RPMI7951 (cell line): ENCODE measurements at places on chromosomes 16 and 17.

GRCh38 chr17:57342963-57343589, 86.8 kb downstream of the MSI2 start:
- no peak for DNase-seq

GRCh38 chr17:80666867-80667266, 122.2 kb downstream of the RPTOR start:
- no peak for DNase-seq

GRCh38 chr16:16197331-16197730, 26.0 kb downstream of the ABCC6 start:
- no peak for DNase-seq

DNA sequence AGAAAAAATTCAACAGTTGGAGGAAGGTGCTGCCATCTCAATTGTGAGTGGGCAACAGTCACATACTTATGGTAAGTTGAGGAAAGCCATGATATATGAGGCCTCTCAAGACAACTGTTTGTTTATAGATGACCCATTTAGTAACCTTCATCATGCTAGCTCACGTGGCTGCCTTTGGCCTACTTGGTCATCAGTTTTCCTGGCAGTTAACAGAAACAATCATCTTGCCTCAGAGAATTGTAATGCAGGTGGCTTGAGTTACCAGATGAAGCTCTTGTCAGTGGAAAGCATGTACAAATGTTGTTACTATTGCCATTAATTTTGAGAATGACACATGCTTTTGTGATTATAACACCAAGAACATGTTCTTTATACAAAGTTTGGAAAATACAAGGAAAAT, 14.7 kb downstream of the TPPP3 start:
- no peak for DNase-seq

DNA sequence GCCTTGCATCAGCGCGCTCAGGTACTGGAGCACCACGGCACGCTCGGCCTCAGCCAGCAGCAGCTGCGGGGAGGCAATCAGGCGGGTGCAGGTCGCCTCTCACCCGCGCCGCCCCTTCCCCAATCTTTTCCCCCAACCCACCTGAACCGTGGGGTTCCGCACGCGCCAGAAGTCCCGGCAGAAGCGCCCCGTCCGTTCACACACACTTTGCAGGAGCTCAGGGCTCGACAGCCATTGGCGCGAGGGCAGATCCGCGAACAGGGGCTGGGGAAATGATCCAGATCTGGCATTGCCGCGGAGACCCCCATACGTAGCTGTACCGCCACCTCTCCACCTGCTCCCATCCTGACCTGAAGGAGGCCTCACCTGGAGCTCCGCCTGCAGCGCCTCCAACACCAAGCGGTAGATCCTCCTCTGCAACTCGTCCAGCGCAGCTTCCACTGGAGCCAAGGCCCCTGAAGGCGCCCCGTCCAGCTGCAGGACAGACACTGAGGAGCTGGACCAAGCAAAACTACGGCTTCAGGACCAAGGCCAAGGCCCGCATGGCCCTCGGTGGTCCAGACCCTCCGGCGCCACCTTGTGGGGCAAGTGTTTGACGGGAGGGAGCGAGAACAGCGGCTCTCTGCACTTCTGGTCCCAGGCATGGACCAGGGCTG, 1.4 kb upstream of the MATCAP1 start:
- peak; percentile 90 for DNase-seq

DNA sequence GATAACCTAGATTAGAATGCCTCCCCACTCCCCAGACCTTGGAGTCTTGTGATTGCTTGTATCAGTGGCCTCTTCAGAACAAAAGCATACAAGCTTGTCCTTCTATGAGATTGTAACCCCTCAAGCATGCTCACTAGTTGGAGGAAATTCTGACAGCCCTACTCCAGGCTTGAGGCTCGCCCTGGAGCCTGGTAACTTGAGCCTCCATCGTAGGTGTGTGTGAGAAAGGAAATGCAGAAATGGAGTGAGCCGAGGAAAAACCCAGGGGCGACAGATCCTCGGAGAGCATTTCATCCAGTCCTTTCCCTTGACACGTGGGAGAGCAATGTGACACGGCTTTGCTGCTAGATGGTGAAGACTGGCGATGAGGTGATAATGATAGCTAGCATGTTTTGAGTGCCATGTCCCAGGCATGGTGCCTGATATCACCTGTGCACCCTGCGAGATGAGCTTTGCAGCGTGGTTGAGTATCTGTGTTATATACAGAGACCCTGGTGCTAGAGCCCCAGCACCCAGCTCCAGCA, 31.2 kb downstream of the GNAO1 start:
- DNase-seq: no peak

DNA sequence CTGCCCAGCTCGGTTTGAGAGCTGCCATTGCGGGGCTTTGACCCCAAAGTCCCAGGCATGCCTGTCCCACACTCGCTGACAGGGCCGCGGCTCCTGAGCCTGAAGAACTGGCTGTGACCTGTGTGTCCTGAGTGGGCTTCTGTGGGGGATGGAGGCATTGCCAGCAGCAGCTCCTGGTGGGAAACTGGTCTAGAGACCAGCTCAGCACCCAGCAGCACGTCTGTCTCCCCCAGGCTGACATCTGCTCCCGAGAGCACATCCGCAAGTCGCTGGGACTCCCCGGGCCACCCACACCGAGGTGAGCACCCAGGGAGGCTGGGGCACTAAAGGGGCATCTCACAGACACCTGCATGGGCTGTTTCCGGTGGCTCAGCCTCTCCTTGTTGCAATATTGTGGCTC, 13.4 kb downstream of the ENDOV start:
- no peak for DNase-seq

- DNase-seq: no peak
Observed at GRCh38 chr16:52816993-52817392, 235.7 kb downstream of the CHD9NB start.

- peak; percentile 32 for DNase-seq
Observed at GRCh38 chr17:7650509-7651096, at the start of gene ATP1B2. ATP1B2 (plus strand) TSS chr17:7650926; CDS start chr17:7651519, 593 bp downstream.

DNA sequence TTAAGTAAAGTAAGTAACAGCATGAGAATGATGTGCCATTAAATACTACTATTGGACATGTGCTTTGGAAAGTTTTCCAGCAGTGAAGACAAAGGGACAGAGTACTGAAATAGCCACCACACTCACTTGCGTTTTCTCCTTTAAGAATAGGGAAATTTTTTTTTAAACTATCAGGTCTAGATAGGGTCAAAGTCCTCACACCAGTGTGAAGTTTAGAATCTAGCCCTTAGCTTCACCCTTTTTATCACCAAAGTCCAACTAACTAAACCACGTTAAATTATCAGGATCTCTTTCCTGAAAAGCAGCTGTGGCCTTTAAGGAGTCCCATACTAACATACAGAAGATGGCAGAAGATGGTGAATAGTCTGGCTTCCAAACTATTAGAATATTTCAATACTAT, 180.9 kb downstream of the ZNF18 start:
- DNase-seq: no peak

DNA sequence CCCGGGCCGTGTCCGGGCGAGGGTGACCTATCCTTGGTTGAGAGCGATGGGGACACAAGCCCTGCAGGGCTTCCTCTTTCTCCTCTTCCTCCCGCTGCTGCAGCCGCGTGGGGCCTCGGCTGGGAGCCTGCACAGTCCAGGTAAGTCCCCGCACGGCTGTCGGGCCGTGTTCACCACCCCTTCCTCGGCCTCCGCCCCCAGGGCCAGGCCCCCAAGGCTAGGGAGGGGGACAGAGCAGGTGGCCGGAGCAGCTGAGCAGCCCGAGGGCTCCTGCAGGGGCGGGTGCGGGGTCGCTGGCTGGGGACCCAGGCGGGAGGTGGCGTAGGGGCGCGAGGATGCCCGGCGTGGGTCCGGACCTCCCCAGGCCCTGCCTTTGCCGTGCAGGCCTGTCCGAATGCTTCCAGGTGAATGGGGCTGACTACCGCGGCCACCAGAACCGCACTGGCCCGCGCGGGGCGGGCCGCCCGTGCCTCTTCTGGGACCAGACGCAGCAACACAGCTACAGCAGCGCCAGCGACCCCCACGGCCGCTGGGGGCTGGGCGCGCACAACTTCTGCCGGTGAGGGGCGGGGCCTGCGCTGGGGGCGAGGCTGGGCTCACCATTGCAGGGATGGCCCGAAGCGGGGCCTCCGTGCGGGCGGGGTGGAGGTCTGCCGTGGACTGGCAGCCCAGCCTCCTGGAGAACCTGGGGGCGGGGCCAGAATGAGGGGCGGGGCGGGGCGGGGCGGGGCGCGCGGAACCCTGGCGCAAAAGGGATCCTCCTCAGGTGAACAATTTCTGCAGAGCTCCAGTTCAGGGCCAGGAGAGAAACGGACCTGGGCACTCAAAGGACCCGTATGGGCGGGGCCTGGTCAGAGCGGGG, 631 bp downstream of the KREMEN2 start:
- DNase-seq: peak; percentile 29

GRCh38 chr16:77977339-77977738, 45.0 kb upstream of the CLEC3A start:
- DNase-seq: no peak

- DNase-seq: no peak
Observed at GRCh38 chr17:12735517-12735916, 53.8 kb upstream of the ARHGAP44 start.

DNA sequence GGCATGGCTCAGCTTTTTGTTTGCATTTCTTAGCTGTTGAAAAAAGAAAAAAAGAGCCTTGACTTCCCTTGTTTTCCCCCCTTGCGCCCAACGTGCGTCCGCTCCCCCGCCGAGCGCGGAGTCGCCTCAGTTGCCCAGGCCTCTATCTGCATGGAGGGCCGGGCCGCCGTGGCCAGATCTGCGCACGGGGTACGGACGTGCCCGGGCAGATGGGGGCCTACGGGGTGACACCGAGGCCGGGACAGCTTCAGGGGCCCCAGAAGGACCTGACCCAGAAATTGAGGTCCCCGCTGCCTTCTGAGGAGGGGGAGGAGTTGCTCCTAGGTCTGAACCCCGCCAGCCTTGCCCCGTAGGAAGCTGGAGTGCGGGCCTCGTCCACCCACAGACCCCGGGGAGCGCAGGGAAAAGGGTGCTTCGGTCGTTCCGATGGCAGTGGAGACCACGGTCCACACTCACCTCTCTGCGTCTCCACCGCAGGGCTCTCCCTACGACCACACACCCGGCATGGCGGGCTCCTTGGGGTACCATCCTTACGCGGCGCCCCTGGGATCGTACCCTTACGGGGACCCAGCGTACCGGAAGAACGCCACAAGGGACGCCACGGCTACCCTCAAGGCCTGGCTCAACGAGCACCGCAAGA, 1.5 kb downstream of the IRX5 start:
- peak; percentile 9 for DNase-seq

DNA sequence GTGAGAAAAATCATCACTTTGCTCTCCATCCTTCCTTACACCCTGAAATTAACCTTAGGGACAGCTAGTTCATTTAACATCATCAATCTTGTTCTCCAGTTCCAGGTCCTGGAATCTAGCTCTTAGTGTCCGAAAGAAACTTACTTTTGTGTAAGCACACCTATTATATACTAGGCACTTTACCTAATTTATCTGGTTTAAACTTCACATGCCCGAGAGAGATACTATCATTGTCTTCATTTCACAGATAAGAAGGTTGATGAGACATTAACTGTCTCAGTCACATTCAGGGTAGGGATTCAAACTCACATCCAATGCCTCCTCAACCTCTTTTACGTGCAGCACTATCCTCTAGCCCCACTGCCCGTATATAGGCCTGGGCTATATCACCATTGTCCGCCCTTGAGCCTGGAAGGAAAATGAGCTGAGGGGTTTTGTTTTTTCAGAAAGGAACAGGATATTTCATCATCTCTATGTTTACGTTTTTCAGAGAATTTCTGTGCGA, 501 bp upstream of the AP2B1 start:
- no peak for DNase-seq

GRCh38 chr16:6884002-6884401, 448.6 kb upstream of the RBFOX1 start:
- no peak for DNase-seq

GRCh38 chr17:58387834-58388233, 29.5 kb downstream of the RNF43 start:
- no peak for DNase-seq

GRCh38 chr16:69562813-69563212, 3.0 kb upstream of the NFAT5 start:
- no peak for DNase-seq

DNA sequence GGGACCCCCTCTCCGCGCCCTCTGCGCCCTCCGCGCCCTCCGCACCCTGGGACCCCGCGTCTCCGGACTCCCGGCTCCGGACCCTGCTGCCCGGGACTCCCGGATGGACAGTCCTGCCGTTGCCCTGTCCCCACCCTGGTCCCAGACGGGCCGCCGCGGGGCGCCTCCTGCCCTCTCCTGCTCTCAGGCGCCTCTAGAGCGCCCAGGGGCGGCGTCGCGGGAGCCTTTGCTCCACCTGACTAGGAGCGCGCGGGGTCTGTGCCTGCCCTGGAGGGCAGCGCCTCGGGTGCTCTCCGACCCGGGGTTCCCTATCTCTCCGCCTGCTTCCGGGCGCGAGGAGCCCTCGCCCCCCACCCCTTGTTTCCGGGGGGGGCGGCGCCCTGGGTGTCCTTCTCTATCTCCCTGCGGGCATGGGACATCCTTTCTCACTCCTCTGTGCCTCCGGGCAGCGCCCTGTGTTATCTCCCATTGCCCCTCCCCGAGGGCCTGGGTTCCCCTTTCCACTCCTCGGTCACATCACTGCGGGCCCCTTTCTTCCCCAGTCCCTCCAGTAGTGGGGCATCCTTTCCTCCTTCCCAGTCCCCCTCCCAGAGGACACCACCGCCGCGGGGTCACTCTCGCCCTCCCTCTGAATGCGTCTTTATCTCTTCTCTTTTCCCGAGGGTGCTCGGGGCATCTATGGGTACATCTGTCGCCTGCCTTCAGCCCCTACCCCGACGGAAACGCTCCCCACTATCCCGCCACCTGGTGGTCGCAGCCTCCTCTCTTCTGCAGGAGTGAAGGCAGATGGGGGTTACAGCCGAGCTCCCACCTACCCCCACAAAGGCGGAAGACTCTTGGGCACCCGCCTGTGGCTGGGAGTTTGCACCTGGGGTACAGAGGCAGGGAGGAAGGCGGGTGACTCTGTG, 875 bp downstream of the PRKCB start:
- no peak for DNase-seq

DNA sequence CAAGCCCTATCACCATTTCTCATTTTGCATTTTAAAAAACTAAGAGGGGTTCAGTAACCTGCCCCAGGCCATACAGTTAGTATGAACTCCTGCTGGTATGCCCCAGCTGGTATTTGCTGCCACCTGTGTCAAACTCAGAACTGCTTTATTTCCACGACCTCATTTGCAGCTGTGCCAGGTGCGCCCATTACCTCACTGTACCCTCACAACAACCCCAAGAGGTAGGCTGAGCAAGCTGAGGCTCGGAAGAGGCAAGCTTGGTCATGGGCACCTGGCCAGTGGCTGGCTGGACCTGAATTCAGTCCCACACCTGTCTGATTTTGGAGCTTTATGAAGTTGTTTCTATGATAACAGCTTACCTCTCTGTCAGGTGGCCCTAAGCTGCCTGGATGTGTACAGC, 7.6 kb downstream of the EPN2 start:
- DNase-seq: no peak

DNA sequence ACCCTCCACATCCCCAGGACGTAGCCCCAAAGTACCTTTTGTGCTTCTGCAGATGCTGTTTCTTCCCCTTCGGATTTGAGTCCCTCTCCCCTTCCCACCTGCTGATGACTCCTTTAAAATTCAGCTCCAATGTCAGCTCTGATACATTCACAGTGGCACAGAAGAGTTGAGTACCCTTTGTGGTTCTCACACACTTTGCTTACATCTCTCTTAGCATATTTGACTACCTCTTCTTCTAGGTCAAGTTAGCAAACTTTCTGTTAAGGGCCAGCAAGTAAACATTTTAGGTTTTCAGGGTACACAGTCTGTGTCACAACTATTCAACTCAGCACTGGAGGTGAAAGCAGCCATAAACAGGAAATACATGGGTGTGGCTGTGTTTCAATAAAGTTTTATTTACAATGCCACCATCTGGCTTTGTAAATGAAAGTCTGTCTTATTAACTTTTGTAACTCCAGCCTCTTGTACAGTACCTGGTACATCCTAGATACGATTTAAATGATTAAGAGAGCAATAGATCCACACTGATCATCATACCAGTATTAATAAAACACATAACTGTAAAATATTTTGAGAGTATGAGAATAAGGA, 161.7 kb downstream of the SOX9 start:
- no peak for DNase-seq
